ENCODE measurements at places on chromosomes 13 and 19.

GRCh38 chr19:33522371-33522662 lies 726 bp upstream of the PEPD start:
- no peak for DNase-seq

- no peak for DNase-seq
Observed at GRCh38 chr19:6242677-6243076, 37.1 kb downstream of the MLLT1 start.

DNA sequence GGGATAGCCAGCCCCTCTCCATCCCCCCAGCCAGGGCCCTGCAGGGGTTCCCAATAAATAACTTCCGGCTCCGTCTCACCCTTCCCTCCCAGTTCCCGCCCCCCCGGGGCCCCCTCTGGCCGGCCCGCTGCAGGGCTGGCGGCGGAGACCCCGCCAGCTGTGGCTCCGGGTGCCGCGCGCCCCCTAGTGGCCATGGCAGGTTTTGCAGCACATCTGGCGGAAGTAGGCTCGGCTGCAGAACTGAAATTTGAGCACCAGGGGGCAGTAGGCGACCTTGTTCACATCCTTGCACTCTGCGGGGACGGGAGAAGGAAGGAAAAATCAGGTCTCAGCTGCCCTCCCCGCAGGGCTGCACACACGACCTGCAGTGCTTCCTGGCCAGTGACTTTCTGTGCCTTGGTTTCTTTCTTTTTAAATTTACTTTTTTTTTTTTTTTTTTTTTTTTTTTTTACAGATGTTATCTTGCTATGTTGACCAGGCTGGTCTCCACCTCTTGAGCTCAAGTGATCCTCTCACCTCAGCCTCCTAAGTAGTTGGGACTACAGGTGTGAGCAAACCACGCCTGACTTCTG lies 3.6 kb upstream of the MYO1F start:
- DNase-seq = peak; percentile 39

GRCh38 chr19:44303320-44303719 lies 1.5 kb downstream of the ZNF235 start:
- no peak for DNase-seq

DNA sequence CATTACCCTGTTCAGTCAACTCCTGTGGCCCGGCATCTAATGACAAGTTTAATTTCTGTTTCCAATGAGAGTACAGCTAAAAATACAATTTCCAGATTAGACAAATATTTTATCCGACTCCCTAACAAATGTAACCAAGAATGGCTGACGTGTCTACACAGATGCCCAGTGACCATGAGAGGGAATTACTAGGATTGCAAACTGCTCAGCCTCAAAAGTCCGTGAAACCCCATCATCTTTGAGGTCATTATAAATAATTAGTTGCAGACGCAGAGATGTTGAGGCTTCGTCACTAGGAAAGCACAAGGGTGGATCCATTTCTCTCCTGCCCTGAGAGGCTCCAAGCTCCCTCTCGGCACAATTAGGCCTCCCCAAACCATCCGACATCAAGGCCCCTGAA lies 104.1 kb upstream of the ZNF507 start:
- no peak for DNase-seq

- DNase-seq = no peak
Observed at GRCh38 chr19:4256563-4256962, 9.7 kb downstream of the YJU2 start.

DNA sequence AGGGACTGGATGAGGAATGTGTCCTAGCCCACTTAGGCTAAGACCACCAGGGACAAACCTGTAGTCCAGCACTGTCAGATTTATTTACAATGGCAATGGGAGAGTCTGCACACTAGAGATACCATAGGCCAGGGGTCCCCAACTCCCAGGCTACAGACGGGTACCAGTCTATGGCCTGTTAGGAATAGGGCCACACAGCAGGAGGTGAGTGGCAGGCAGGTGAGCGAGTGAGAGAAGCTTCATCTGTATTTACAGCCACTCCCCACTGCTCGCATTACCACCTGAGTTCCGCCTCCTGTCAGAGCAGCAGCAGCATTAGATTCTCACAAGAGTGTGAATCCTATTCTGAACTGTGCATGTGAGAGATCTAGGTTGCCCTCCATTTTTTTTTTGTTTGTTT lies 2.4 kb downstream of the THAP8 start:
- DNase-seq = no peak

DNA sequence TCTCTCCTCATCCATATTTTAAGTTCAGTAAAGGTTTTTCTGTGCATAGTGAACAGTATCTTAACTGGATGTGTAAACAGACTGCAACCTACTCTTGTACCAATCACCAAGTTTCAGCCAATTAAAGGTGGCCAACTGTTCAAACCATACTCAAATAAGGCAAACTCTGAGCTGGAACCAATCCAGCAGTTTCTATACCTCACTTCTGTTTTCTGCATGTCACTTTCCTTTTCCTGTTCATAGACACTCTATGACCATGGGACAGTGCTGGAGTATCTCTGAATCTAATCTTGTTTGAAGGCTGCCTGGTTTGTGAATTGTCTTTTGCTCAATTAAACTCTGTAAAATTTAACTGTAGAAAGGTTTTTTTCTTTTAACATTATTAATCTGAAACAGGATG lies 470.3 kb upstream of the SLITRK6 start:
- DNase-seq = no peak

GRCh38 chr19:34847393-34847792 lies 74.4 kb upstream of the ZNF599 start:
- DNase-seq = no peak

Measured in HS-27A (cell line).